ENCODE measurements at places on chromosomes 4 and X.

- no peak for DNase-seq
Observed at GRCh38 chr4:2135083-2135482, 76.0 kb downstream of the NAT8L start.

DNA sequence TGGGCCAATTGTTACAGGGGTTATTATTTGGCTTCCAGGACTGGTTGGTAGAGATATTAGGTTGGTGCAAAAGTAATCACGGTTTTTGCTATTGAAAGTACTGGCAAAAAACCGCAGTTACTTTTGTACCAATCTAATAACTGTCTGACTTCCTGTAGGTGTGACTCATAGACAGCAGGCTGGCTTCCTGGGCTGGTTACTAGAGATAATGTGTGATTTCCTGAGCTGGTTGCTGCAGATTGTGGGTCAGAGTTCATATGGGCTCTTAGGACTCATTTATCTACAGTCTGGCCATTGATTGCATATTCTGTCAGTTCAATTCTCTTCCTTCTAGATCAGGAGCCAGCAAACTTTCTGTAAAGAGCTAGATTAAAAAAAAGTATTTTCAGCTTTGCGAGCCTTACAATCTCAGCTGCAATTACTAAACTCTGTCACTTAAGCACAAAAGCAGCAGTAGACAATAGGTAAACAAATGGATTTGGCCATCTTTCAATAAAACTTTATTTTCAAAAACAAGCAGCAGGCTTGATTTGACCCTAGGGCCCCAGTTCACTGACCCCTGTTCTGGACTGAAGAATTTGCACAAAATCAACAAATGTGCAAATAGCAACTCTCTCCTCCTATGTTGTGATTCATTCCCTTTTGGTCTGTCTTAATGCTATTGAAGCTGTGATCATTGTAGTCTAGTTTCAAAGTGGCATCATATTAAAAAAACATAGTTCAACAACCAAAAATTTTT is 50.8 kb upstream of the BOD1L1 start:
- no peak for DNase-seq

DNA sequence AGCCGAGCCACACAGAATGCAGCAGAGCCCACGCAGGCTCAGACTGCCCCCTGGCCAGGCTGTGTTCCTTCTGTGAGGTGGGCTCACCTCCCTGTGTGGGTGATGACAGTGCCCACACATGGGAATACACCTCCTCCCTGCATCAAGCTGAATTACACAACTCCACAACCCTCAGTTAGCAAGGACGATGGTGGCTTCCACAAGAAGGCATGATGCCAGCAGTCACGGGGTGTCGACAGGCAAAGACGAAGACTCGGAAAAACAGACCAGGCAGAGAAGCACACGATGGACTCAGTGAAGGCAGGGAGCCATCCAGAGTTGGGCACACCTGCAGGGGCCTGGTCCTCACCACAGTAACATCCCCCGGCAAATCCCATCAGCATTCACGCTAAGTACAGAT is 12.1 kb downstream of the LETM1 start:
- DNase-seq, result no peak

DNA sequence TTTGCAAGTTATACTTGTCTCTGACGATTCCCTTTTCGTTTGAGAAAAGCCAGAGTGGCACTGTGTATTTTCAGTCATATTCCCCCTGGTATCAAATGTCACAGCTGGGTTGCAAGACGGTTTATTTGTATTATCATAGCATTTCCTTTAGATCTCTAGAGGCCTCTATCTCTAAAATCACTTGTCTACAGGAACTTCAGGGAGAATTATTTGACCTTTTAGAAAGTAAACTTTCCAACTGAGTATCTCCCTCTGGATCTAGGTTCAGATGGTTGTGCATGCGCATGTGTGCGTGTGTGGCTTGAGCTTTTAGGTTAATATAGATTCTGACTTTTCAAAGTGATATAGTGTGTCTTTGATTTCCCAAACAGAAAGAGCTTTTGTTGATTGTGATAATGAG is 15.1 kb upstream of the TAB3 start:
- no peak for DNase-seq

DNA sequence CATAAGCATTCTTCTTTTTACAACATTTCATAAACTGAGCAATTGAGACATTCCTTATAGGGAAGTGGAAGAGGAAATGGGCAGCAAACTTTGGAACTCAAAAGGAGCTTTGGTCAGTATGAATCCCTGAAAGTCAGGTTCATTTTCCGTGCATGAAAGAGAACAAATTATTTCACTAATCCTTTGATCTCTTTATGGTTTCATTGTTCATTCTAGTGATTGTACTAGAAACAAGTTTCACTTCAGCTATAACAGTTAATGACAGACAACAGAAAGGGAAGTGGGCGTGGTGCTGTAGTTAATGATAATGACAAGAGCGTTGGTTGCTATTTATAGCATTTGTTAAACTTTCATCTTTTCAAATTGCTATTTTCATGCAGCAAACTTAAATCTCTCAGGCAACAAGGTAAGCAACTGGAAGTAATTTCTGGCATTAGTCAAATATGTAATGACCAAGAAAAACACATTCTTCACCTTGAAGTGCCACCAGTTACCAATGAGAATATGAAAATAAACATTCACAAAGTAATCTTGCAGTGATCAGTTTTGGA is 98.4 kb downstream of the AREG start:
- DNase-seq, result peak; percentile 43

- DNase-seq, result no peak
Observed at GRCh38 chr4:42636645-42636949, 20.3 kb downstream of the ATP8A1 start.

DNA sequence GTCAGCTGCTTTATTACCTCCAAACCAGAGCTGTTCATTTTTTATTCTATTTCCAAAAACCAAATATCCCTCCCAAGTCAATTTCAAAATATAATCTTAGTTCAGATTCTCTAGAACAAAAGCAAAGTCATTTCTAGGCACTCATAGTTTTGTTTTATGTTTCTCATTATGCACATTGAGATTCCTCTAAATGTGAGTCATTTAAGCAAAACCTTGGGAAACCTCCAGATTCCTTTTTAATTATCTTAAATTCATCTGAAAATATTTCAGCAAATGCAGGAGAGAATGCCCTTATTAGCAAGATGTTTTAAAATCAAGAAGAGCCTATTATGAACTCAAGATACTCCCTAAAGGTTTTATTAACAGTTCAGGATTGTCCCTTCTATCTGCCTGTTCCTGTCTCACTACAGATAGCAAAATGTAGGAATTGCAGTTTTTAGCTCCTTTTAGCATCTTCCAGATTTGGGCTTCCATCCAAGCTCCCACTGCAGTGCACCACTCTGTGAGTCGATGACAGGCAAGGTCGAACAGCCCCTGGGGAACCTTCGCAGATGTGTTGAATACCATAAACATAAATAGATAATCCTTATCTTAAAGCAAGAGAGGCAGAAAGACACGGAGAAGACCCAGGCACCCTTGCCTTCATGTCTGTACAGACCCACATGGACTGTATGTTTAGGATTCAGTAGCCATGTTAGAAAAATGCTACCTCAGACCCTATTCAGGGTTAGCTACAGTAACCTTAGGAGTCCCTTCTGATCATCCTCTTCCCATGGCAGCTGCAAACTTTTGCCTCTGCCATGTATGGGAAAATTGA is 11.3 kb upstream of the SLC9A7 start:
- no peak for DNase-seq

- DNase-seq, result no peak
Observed at GRCh38 chr4:185779517-185779916, 32.5 kb downstream of the SORBS2 start.

- no peak for DNase-seq
Observed at GRCh38 chr4:90833706-90834105, 706.5 kb downstream of the CCSER1 start.

DNA sequence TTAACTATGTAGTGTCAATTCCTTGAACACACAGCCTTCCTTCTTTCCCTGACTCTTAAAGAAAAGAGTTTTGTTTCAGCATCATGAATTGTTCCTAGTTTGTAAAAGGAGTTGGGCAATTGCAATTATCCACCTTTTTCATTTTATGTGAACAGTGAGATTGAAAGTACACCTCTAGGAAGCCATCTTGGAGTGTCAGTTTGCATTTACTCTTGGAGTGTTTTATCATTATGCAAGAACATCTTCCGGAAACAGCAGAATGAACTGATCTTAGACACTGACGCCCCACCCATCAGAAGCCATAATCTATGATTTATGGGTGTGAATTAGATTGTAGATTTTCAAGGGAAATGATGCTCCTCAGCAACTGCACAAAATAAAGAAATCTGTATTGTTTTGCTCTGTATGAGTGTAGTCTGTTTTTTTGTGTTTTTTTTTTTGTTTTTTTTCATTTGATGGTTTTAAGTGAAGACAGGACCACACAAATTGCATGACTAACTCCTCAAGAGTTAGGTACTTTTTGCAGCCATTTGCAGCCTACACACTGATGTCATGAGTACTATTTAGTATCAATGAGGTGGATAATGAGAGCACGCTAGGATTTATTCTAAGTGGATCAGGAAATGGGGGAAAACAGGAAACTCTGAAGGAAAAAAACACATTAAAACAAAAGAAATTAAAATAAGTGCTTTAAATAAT is 19.5 kb upstream of the FGF2 start:
- DNase-seq, result no peak
